ENCODE measurements at places on chromosomes 5 and 9.
A peak's percentile ranks its signal among the peaks of the same experiment; 100 is the strongest.

- DNase-seq, result no peak
These were observed 587.0 kb upstream of the ADAMTS16 start for GRCh38 chr5:4553130-4553529.

DNA sequence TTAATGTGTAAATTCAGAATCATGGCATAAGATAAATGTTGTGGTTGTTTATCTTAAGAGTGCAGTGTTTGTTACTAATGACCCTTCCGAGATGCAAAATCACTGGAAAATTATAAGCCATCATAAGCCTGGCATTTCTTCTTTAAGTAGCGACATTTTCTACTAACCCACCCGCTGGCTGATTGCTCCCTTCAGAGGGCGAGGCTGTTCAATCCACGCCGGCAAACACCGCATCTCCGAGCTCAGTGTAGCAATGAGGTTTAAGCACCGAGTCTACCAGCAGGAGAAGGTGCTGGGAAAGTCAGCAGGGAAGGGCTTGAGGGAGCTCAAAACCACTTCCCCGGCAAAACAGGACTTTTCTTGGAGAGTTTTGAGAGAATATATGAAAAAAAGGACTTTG is 52.7 kb downstream of the AK8 start:
- no peak for DNase-seq

- no peak for DNase-seq
These were observed 83.9 kb downstream of the TMEM174 start for GRCh38 chr5:73256862-73257261.

- DNase-seq, result no peak
These were observed 271.4 kb downstream of the ELAVL2 start for GRCh38 chr9:23554686-23555085.

DNA sequence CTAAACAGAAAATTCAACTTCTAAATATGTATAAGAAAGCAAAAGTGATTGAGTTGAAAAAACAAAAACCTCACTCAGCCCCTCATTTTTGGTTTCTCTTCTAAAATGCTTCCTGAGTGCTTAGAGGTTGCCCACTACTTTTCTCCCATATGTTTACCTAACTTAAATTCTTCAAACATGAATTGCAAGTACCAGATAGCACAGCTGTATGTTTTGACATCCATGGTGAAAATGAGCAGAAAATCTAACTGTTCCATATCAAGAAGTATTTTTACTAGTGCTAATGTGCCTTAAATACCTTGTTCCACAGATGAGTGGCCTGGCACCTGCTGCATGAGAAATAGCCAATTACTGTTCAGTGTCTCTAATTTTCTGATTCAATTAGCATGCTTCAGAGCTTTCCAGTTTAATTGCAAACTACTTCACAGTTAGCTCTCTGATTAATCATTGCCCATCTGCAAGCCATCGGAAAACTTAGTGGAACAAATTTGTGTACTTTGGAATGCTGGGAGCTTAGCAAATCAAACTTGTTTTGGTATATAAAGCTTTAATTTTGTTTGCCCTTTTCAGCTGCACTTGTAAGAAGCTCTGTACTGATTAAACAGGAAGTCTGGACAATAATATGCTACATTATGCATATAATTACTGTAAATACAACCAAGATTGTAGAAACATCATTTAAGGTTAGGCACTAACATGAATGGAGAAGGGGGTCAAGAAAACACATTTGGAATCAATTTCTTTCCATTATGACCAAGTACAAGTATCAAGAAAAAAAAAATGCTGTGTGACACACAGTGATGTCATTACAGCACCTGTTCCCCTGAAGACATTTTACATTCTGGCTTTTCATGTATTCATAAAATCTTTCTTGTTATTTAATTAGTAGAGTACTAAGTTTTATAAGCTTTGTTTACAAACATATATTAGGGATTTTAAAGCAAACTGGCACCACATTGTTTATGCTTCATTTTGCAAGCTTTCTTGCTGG is 65.6 kb downstream of the POU5F2 start:
- DNase-seq, result no peak

- peak; percentile 52 for DNase-seq
These were observed 586 bp downstream of the HMGXB3 start for GRCh38 chr5:150000990-150001659.

GRCh38 chr5:96344678-96345577 is 88.1 kb downstream of the PCSK1 start:
- peak; percentile 27 for DNase-seq

- DNase-seq, result no peak
These were observed 128.2 kb downstream of the TMEM161B start for GRCh38 chr5:88140396-88140855.

DNA sequence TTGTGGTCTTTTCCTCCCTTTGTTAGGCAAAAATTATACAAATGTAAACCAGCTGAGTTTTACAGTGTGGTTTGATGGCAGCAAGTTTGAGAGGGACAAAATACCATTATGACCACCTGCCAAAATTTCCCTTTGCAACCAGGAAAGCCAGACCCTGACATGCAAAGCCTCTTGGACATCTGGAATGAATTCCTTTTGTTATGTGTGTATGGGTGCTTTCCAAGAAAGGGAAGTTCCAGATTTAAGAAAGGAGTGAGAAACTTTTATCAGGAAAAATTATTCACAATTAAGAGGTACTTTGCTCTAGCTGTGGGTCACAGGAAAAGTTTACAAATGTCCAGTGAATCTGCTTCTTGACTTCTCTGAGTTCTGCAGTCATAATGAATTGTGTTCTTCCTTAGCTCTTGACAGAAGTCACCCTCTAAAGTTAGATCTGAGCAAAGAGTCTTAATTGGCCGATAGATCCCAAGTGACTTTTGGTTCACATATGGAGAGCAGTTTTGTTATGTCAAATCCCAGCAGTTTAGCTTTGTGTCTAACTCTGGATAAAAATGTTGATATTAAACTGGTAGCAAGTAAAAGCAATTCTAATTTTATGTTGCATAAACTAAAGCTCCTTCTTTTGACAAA is 295.9 kb upstream of the ZNF608 start:
- DNase-seq, result no peak

DNA sequence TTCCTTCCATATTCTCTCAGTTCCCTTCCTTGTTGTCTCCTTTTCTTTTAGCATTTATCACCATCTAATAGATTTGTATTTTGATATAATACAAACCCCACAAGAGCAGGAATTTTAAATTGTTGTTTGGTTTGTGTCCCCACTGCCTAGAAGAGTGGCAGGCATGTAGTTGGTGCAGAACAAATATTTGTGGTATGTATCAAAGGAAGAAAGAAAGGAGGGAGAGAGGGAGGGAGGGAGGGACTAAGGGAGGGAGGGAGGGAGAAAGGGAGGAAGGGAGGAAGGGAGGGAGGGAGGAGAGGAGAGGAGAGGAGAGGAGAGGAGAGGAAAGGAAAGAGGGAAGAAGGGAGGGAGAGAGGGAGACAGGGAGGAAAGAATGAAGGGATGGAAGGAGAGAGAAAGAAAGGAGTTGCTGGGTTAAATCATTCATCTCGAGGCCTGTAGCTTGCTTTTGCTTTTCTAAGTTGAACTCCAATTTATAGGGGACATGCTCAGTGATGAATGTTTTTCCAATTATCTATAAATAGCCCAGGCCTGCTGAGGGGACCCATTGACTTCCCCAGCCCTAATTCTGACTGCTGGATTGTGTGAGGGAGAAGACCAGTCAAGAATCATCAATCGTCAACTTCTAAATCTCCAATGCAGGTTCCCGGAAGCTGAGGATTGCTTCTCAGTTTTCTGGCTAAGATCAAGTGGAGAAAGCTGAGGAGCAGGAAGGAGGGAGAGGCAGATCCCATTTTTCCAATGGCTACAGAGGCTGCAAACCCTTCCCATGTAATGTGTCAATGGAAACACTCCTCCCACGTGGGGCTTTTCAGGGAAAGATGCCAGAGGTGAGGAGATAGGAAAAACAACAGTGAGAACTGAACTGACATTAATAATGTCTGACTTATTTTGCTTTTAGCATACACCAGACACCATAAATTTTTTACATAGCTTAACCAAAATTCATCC is 320.7 kb downstream of the ASTN2 start:
- DNase-seq, result no peak

DNA sequence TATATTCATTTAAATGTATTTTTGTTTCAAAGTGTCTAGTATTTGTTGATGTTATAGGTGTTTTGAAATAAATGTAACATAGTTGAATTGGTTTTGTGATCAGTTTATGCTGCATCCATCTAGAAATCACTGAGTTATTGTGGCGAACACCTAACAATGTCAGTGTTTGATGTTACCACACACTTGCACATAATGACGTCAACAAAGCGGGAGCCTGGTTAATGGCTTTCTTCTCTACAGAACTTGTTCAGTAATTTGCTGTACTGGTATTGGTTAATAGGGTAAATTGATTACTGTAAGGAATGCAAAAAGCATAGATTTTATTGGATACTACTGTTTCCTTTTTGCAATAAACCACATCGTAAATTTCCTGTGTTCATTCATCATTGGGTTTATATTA is 133.0 kb downstream of the ATG10 start:
- no peak for DNase-seq

DNA sequence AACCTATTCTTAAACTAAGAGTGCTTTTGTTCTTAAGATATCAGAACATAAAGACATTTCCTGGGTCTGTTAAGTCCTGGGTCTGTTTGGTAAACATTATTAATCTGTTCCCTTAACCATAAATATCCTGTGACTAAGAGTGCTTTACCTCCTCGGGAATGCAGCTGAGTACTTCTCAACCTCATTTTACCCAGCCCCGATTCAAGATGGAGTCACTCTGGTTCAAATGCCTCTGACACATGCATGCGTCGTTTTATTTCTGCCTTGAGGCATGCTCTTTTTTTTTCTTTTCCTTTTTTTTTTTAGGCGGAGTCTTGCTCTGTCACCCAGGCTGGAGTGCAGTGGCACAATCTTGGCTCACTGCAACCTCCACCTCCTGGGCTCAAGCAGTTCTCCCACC is 39.8 kb upstream of the FBXL17 start:
- no peak for DNase-seq

DNA sequence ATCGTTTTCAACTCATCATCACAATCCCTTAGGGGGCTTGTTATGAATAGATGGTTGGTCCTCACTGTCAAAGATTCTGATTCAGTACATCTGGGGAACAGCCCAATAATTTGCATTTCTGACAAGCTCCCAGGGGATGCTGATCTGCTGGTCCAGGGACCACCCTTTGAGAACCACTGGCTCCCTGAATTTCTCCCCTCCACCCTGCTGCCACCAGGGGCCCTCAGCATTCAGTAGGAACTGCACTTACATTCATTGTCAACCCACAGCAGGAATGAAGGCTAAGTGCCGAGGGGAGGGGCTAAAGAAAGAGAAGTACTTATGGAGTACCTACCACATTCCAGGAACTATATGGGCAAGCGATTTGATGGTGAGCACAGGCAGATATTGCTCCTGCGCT is 85.9 kb downstream of the BOD1 start:
- DNase-seq, result no peak

GRCh38 chr9:68454579-68455334 is 85.9 kb downstream of the TMEM252 start:
- no peak for DNase-seq

GRCh38 chr9:80881940-80882339 is 807.4 kb downstream of the TLE1 start:
- no peak for DNase-seq

GRCh38 chr9:1997646-1998045 is 17.5 kb upstream of the SMARCA2 start:
- DNase-seq, result no peak

GRCh38 chr5:35761541-35761940 is 95.2 kb upstream of the IL7R start:
- DNase-seq, result no peak

- DNase-seq, result no peak
These were observed 12.9 kb downstream of the ANKRD33B start for GRCh38 chr5:10576790-10577189.

- DNase-seq, result no peak
These were observed 12.7 kb upstream of the QSOX2 start for GRCh38 chr9:136258299-136258625.

- DNase-seq, result no peak
These were observed 96.6 kb downstream of the UBAP2 start for GRCh38 chr9:33952066-33952465.

- DNase-seq, result no peak
These were observed 2011.0 kb upstream of the NUDT12 start for GRCh38 chr5:105573575-105573974.

- DNase-seq, result no peak
These were observed 233.6 kb downstream of the MARCHF11 start for GRCh38 chr5:15946026-15946425.

- peak; percentile 73 for DNase-seq
These were observed 57.1 kb upstream of the ZBED3 start for GRCh38 chr5:77143998-77144836.

DNA sequence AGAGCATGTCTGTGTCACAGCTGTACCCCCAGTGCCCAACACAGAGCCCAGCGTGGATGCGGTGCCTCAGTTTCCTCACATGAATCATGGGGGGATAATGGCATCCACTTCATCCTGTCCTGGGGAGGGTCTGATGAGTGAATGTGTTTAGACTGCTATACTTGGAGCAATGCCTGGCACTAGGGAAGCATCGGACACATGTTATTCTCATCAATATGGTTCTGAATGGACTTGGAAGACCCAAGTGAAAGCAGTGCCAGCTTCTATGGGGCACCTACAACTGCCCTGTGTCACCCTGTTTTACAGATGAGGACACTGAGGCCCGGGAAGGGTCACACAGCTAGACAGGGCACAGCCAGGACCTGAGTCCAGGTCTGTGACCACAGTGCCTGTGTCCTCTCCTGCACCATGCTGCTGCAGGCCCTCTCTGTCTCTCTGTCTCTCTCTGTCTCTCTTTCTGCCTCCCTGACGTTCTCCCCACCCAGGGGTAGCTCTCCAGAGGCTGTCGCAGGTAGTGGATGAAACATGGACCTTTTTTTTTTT is 42.3 kb upstream of the NEK6 start:
- DNase-seq, result no peak

DNA sequence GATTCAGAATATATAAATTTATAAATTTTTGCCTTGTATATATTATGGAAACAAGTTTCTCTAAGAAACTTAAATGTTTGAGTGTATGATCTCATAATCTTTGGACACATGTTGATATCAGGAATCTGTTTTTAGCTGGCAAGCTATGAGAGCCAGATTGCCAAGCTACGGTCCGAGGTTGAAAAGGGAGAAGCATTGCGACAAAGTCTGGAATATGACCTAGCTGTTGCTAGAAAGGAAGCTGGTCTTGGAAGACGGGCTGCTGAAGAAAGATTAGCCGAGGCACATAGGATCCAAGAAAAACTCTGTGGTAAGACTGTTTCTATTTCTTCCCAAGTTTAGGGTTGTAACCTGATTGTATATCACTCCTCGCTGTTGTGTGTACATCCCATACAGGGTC is 25.9 kb downstream of the CCDC171 start:
- DNase-seq, result no peak

GRCh38 chr9:37413311-37413710 is 9.2 kb upstream of the GRHPR start:
- no peak for DNase-seq

- DNase-seq, result no peak
These were observed 48.1 kb downstream of the IQGAP2 start for GRCh38 chr5:76451031-76451701.
